Activated CD4-positive, CD25-positive, alpha-beta regulatory T cell treated with anti-CD3 and anti-CD28 coated beads, Interleukin-2, amount 50 U/mL, for 24 hours (primary cell): ENCODE measurements at places on chromosomes 3 and 15.
A peak's percentile ranks its signal among the peaks of the same experiment; 100 is the strongest.

GRCh38 chr3:117109178-117109577, 399.6 kb downstream of the TUSC7 start:
- ATAC-seq: no peak

GRCh38 chr15:55912982-55913381, 80.4 kb downstream of the NEDD4 start:
- no peak for ATAC-seq

GRCh38 chr15:62857411-62857853, 185.1 kb upstream of the TPM1 start:
- no peak for ATAC-seq

GRCh38 chr15:86872782-86873181, 793.1 kb downstream of the AGBL1 start:
- no peak for ATAC-seq

DNA sequence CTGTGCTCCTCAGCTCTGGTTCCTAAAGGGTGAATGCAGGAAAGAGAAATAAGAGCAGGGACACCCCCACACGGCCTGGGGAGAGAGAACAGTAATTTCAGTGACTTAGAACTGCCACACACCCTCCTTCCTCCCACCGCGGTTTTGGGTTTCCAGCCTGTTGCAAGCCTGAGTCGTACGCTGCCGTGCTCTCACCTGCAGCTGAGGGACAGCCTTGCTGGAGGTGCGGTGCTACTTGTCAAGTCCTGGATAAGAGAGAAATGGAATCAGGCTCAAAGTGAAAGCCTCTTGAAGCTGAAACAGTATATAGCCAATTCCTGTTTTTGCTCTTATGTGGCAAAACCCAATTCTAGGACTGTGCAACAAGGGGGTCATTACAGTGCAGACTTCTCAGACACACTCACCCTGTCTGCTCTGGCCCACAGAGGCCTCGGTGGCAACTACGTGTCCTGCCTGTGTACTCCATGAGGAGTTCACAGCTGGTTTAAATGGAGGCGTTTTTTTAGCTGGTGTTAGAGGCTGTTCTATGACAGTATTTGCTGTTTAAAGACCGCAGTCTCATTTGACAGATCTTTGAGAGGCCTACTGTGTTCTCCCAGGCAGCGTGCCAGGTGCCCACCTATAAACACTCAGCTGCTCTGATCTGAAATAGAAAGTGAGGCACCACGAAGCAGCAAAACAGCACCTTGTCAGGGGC, 42.9 kb downstream of the TBC1D2B start:
- ATAC-seq: peak; percentile 92

- no peak for ATAC-seq
Observed at GRCh38 chr3:57948080-57948671, 60.0 kb upstream of the FLNB start.

GRCh38 chr3:132395126-132395525, 22.2 kb upstream of the DNAJC13 start:
- ATAC-seq: no peak

GRCh38 chr15:53872410-53872809, 105.8 kb upstream of the UNC13C start:
- ATAC-seq: no peak

DNA sequence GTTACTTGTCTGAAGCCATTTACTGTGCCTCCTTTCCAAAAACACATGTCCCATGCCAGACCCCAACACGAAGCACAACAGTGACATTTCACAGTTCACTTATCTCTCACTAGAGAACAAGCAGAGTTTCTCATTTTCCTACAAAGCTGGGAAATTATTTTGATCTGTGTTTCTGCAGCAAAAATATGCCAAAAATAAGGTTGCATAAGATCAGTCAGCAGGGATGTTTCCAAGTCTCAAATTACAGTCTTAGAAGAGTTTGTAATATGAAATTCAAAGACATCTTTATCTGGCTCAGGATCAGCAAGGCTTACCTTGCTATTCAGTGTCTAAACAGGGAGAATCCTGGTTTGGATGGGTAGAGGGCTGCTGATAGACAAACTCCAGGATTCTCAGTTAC, 75.5 kb downstream of the GJD2 start:
- ATAC-seq: no peak

DNA sequence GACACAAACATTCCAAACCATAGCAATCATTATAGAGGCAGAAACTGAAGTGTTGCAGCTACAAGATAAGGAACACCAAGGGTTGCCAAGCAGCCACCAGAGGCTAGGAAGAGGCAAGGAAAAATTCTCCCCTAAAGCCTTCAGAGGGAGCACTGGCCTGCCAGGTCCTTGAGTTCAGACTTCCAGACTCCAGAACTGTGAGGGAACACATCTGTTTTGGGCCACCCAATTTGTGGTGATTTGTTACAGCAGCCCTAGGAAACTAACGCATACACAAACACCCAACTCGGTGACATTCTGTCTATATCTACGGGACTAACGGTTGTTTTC, 54.6 kb downstream of the MB21D2 start:
- ATAC-seq: no peak

DNA sequence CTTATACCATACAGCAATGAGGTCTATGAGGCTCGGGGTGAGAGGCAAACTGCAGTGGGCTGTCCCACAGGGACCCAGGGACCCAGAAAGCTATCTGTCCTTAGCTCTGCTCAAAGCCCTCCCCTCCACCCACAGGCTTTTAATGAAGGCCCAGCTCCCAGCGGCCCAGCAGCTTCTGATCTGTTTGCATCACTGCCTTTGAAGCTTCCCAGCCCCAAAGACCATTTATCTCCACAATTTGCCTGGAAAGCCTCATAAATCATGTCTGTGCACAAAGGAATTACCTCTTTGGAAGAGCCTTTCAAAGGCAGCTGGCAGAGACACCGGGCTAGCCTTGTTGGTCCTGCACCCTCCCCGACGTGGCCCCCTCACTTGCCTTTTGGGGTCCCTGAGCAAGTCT, 123.9 kb downstream of the RAB11A start:
- ATAC-seq: no peak

DNA sequence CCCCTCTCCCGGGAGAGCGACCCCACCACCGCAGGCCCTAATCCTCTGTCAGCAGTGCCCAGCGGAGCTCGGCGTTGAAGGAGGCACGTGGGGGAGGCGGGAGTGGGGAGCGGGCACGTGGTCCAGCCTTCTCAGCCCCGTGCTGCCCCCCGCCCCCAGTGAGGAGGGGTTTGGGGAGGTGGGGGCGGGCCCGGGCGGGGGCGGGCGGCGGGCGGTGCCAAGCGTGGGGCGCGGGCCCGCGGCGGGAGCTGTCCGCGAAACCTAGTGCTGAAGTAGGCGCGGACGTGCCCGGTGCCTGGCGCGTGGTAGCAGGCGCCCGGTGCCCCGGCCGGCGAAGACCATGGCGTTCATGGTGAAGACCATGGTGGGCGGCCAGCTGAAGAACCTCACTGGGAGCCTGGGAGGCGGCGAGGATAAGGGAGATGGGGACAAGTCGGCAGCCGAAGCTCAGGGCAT, at the start of gene CPLX3:
Gene CPLX3, plus strand, starts transcription at position 264 of the 456 bp plus-strand sequence. Its CDS starts 77 bp downstream, at position 341.
- ATAC-seq: no peak

DNA sequence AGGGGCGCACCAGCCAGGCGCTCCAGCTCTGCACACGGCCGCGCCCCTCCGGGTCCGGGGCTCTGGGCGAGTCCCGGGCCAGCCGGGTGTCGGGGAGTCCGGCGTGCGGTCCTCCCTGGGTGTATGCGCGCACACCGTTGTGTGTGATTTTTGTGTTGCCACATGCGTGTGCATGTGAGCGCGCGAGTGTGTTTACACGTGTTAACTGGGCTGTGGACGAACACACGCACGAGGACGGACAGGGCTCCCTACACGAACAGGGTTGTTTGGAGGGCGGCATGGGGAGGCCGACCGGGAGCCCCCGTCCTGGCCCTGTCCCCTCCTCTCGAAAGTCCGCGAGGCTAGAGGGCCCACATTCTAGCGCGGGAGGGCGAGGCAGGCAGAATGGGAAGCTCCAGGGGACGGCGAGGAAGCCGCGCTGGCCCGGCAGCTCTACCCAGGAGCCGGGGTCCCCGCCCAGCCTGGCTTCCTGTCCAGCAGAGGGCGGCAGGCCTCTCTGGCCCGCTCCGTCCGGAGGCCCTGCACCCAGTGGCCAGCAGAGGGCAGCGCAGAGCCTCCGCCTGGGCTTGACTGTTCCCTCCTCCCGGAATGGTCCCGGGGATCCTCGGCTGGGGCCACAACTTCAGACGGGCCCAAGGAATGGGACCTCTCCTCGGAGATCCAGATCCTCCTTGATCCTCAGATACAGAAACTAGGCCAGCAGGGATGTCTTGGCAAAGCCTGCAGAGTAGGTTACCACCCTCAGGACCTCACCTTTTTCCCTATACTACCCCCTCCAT, 611 bp upstream of the LINGO1 start:
- ATAC-seq: peak; percentile 73

DNA sequence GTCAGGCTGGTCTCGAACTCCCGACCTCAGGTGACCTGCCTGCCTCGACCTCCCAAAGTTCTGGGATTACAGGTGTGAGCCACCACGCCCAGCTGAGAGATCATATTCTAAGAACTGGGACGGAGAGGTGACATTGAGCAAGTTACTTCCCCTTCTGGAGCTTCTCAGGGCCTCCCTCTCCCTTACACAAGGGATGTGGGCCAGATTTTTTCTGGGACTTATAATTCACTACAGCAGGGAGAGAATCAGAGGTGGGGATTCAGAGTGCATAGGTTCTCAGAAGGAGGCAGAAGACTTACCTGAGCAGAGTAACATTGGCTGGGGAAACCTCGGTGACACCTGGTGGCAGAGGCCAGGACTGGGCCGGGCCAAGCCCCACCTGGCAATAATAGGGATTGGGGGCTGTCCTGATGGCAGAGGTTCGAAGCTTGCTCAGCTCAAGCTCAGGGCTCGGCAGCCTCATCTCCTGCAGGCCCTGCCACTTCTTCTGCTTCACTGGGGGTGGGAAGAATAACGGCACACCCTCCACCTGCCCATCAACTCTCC, 6.8 kb downstream of the LTK start:
- no peak for ATAC-seq

- no peak for ATAC-seq
Observed at GRCh38 chr3:116524453-116525210, 79.3 kb upstream of the LSAMP start.
